ENCODE measurements at places on chromosomes 7 and 10.

GRCh38 chr10:69044546-69044945, 43.4 kb upstream of the SRGN start:
- no peak for DNase-seq

GRCh38 chr10:75852851-75853484, 421.5 kb downstream of the LRMDA start:
- no peak for DNase-seq

- no peak for DNase-seq
These were observed 166.8 kb upstream of the NFE2L3 start for GRCh38 chr7:25985196-25985595.

DNA sequence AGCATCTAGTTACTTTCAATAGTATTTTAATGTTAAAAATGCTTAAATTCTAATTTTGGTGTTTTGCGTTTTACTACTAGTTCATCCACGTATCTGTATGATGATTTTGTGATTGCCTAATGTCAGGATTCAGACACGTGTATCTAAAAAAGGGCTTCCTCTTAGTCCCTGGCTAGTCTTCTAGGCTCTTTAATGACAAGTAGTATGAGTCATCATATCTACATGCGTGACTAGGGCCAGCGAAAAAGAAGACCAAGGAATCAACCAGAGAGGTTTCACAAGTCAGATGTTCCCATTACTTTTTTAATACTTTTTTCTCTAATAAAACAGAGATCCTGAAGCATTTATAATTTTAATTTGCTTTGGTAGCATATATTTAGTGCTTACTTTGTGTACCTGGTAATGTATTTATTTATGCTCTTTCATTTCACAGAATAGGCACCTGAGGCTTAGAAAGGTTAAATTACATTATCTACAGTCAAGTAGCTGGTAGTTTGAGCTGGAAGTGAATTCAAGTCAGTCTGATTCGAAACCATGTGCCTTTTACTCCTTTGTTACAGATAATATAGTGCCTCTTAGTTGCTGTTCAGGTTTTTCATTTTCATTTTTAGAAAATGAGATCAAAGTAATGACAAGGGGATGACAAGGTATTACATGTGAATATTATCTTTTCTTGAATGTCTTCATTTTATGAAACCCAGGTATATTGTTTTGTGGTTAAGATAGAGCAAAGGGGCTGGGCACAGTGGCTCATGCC, 140.3 kb downstream of the FOXP2 start:
- DNase-seq: no peak

GRCh38 chr10:61000769-61001730, 57.1 kb upstream of the RHOBTB1 start:
- no peak for DNase-seq

DNA sequence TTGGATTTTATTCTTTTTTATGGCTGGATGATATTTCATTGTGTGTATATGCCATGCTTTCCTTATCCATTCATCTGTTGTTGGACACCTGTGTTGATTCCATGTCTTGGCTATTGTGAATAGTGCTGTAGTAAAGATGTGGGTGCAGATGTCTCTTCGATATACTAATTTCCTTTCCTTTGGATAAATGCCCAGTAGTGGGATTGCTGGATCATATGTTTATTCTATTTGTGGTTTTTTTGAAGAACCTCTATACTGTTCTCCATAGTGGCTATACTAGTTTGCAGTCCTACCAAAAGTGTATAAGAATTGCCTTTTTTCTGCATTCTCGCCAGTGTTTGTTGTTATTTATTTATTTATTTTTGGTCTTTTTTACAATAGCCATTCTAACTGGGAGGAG, 159.8 kb downstream of the WNT2 start:
- DNase-seq: no peak

- DNase-seq: no peak
These were observed 46.8 kb downstream of the GNAI1 start for GRCh38 chr7:80181411-80181810.

DNA sequence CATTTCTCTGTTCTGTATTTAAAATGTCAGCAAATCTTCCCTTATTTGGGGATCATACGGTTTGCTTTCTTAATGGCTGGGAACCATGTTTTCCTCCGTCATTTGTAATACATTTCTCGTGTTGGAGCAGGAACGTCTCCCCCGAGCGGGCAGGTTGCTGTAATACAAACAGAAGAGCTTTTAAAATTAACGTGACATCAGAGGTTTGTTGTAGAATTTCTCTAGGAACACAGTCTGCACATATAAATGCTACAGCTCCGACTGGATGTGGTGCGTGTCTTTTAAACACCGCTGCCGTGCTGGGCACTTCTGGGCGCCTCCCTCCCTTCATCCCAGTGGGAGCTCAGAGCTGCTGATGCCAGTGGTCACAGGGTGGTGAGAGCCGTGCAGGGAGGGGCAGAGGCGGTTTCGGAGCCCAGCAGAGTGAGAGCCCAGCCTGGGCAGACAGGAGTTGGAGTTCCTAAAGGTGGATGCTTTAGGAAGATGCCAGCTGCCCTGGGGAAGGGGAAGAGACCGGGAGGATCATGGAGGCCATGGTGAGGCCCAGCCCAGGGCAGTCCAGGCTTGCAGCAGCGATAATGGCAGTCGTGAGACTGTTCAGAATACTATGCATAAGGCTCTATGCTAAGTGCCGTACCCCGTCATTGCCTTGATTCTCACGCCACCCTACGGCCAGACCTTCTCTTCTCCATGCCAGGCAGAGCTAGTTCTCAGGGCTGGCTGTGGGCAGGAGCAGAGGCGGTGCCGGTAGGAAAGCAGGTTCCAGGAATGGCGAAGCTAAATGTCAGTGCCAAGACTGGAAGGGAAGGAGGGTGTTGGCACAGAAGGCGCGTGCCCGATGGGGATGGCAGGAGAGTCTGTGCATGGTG, 96.2 kb downstream of the GLRX3 start:
- DNase-seq: no peak

DNA sequence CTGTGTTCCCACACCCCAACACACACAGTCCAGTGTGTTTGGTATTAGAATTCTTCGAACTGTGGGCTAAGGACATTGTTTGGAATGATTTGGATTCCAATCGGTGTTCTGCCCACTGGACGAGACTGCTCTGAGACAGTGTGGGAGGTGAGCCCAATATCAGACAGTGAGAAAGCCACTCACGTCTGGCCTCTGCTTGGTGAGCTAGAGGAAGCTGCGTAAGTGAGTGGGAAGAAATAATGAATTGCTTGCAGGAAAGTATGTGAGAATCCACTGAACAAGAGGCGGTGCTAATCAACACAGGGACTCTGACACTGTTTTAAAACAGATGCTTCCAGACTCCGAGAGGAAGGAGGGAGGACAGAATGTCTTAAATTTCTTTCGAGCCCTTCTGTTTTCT, 675.0 kb upstream of the ANKRD30A start:
- no peak for DNase-seq

GRCh38 chr10:42997849-42998165, 79.1 kb upstream of the RET start:
- DNase-seq: no peak

DNA sequence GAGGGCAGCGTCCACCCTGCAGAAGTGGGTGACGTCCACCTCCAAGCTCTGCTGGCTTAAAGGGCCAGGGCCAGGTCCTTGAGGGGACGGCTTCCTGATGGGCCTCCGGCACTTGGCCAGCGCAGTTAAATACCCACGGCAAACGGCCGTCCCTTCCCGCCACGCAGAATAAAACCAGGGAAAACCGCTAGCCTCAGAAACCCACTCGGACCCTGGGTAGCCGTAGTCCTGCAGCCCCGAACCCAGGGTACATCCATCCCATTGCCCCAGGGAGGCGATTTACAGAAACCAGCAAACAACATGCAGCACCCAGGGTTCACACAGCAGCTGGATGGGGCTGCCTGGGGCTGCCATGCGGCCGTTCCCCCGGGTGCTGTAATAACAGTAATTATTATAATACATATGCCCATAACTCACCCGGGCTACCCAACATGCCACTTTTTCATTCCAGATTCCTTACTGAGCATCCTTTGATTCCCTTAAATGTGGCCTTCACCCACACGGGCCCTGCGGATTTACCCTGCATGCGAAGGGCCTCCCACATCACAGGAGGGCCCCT, 81.5 kb upstream of the PDGFA start:
- no peak for DNase-seq

GRCh38 chr10:3969876-3970666, 185.1 kb upstream of the KLF6 start:
- DNase-seq: no peak

DNA sequence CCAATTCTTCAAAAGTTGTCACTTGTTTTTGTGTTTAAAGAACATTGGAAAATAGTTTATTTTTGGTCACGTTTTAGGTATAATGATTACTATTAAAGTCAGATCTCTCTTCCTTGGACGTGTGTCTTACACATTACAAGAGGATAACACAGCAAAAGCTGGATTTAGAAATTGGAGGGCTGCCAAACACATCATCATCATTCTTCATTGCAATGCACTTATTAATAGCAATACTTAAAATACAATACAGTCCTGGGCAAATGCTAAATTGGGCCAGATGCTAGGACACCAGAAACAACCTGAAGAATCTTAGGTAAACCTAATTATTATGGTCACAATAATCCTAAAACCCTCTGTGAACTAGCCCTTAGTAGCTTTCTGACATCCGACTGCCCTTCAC, 303.6 kb downstream of the DGKB start:
- no peak for DNase-seq

GRCh38 chr10:51117794-51118193, 43.5 kb downstream of the PRKG1 start:
- no peak for DNase-seq

DNA sequence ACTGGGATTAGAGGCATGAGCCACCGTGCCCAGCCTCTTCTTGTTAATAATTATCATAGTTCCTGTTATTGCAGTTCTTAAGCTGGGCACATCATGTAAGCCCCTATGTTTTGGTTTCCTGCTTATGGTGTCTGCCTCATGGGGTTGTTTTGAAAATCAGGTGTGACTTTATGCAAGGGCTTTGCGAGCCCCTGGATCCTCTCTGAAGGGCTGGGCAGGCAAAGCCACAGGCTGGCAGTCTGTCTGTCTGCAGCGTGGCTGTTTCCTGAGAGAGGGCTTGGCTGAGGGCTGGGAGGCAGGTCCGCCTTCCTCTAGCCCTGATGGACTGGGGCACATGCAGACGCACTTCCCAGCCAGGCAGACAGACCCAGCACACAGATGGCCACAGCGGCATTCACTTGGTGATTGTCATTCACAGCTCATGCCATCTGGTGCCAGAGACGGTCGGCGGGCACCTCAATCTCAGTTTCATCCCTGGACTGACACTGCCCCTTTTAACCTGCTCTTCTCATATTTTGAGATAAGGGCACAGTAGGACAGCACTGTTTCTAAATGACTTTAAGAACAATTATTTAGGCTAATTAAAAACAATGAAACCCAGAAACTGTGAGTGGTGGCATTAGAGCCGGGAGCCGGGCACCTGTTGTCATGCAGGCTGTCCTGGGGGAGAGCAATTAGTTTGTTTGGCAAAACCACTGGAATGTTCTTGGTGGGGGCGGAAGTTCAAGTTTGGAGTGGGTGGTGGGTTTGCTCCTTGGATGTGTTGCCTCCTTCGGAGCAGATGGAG, 35.5 kb downstream of the RBM20 start:
- DNase-seq: no peak

GRCh38 chr10:47121336-47121735, 178.7 kb upstream of the GDF10 start:
- no peak for DNase-seq

DNA sequence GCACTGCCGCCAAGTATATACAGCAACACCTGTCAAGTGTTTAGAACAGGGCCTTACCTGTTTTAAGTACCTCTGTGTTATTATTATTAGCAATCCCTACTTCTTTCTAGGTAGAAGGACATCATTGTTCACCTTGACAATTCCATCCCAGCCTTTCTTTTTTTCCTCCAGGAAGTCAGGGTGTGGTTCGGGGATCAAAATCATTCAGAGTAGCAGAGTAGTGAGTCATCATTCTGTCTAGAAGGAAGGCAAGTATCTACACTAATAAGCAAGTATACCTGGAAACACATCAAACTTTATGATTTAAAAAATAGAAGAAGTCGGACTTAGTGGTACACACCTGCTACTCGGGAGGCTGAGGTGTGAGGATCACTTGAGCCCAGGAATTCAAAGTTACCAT, 25.5 kb upstream of the CAPZA2 start:
- DNase-seq: no peak

- DNase-seq: no peak
These were observed 77.4 kb downstream of the ALOX5 start for GRCh38 chr10:45451407-45451806.

GRCh38 chr10:14491811-14492210, 161.1 kb upstream of the FRMD4A start:
- DNase-seq: no peak

DNA sequence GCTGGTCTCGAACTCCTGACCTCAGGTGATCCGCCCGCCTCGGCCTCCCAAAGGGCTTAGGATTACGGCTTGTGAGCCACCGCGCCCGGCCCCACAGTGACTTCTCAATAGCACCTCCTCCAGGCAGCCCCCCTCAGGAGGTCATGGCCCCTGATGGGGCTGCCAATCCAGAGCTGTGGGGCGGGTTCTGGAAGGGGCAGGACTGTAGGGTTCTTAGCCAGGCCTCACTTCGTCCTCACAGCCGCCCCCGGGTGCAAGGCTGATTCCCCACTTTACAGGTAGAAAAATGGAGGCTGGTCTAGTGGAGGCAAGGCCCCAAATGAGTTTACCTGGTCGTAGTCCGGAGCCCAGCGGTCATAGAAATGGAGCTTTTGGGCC, 638 bp downstream of the METTL27 start:
- no peak for DNase-seq

- no peak for DNase-seq
These were observed 106.0 kb upstream of the GATA3 start for GRCh38 chr10:7948371-7949000.

DNA sequence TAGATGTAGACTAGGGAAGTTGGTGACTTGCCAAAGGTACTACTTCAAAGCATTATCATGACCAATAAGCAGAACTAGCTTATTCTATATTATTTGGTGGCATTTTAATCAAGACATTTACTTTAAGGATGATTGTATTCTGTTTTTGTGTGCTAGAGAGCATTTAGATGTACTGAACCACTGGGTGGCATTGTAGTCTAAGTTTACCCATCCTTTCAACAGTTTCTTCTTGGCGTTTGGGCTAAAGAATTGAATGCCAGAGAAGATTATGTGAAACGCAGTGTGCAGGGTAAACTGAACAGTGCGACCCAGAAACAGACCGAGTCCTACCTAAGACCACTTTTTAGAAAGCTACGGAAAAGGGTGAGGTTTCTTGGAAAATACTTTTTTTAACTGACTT, 26.8 kb downstream of the PRPF18 start:
- no peak for DNase-seq

Measured in T-helper 1 cell (primary cell).